Activated naive CD8-positive, alpha-beta T cell treated with anti-CD3 and anti-CD28 coated beads, Interleukin-2, amount 50 U/mL, for 24 hours (primary cell): ENCODE measurements at places on chromosomes 6 and 20.

DNA sequence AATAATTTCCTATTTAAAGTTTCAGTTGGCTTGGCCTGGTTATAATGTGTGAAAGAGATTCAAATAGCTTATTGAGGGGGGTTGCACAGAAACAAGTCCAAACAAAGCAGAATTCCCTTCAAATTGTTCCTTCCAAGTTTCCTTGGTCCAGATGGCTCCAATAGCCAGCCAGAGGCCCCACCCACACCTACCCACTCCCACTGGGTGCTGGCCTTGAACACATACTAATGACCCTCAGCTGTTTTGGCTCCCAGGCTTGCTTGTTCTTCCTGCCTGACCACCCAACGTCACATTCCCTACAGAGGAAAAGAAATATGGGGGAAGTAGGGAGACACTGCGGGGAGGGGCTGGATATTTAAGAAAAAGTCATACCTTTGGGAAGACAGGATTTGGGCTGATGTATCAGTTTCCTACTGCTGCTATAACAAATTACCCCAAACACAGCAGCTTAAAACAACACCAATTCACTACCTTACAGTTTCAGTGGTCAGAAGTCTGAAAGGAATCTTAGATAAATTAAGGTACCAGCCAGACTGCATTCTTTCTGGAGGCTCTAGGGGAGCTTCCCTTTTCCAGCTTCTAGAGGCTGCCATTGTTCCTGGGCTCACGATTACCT is 95.7 kb downstream of the COL21A1 start:
- DNase-seq = no peak

DNA sequence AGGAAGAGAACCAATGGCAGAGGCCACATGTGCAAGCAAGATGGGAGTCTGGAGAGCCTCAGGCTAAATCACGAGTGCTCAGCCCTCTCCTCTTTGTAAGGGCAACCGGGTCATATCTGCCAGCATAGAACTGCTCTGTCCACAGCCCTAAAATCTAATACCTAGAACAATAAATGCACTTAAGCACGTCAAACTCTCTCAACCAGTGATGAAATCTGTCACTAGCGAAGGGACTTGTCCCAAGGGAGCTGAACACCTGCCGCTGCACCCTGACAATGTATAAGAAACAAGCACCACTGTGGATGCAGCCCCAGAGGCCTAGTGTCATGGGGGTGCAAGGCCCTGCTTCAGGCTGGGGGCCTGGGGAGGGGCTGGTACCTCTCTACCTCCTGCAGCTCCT is 82.5 kb downstream of the PRL start:
- DNase-seq = no peak

GRCh38 chr20:34495307-34495706 is 20.9 kb upstream of the DYNLRB1 start:
- no peak for DNase-seq

- DNase-seq = no peak
Observed at GRCh38 chr6:11875325-11876109, 96.9 kb upstream of the ADTRP start.

- peak; percentile 68 for DNase-seq
Observed at GRCh38 chr20:57399587-57400155, 8.5 kb downstream of the RBM38 start.

DNA sequence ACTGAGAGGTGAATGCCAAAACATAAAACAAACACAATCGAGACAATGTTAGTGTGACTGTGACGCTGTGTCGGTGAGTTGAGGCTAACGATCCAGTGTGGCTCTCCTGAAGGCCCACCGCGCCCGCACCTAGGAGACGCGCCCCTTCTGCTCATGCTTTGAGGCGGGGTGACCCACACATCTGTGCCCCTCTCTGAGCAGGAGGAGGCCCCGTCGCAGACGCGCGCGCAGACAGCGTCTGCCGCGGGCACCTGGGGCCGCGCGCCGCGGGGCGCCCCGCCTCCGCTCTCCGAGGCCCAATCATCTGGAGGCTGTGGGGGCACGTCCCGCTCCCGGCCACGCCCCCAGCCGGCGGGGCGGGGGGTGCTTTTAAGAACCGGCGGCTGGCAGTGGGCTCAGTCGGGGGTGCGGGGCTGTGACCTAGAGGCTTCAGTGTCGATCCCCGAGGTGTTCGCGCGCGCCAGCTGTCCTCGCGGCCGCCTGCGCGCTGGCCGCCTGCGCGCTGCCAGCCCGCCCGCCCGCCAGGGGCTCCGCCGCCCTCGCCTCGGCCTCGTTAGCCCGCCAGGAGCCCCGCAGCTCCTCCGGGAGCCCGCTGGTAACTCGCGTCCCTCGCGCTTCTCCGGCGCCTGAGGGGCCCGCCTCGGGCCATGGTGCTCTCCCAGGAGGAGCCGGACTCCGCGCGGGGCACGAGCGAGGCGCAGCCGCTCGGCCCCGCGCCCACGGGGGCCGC is at the start of gene SLC16A10:
TSS of gene SLC16A10 (plus strand) at position 398 of the 730 bp plus-strand sequence. CDS start at position 648, 250 bp downstream.
- DNase-seq = peak; percentile 79

GRCh38 chr6:79137671-79138070 is 59.6 kb upstream of the PHIP start:
- no peak for DNase-seq

DNA sequence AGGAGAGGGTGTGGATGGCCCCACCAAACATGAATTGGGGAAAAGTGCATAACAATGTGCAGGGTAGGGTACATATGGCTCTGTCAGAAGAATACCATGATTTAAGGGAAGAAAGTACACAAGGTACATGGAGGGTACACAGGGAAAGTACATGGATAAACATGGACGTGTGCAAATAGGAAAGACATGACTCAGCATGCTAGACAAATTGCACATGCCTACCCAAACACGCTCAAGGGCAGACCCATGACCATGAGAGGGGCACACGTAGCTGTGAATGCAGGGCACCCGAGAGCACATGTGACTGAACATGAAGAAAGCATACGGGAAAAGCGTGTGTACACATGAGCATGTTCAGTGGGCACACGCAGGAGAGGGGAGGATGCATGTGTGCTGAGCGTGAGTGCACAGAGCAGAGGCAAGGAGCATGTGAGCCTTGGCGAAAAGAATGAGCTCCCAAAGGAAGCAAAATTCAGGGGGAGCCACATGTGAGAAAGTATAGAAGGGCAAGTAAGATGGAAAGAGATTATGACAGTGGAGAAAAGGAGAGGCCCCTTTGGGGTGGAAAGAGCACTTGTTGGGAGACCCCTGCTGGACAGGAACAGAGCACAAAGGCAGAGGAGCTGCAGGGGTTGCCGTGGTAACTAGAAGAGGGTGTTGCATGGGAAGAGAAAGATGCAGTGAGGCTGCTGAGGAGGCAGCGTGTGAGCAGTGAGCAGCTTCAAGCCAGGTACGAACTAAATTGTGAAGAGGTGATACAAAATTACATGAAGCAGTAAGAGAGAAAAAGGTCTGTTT is 17.8 kb downstream of the OR2H2 start:
- no peak for DNase-seq

DNA sequence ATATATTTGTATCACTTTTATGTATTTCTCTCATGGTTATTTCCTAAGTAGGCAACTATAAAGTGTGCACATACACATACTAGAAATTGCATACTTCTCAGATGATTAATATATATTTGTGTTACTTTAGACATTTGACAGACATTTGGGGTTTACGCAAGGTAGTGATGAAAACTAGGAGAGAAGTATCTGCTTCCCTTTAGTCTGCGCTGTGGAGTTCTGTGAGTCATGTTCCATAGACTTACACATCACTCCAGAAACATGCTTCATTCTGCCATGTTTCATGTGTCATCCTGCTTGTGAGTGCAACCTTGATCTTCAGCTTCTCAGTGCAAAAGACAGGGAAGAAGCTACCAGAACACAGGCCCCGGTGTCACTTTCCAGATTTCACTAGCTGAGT is 200.7 kb upstream of the BMP2 start:
- DNase-seq = no peak
